ENCODE measurements at places on chromosomes 6 and 20. TPM values are rescaled to one million over a fixed set of nuclear protein-coding genes. Genes with fewer than 3 reads are reported as not detected.
A peak's percentile ranks its signal among the peaks of the same experiment; 100 is the strongest.

HS3ST5 gene
- total RNA-seq: 0.12 TPM

DNA sequence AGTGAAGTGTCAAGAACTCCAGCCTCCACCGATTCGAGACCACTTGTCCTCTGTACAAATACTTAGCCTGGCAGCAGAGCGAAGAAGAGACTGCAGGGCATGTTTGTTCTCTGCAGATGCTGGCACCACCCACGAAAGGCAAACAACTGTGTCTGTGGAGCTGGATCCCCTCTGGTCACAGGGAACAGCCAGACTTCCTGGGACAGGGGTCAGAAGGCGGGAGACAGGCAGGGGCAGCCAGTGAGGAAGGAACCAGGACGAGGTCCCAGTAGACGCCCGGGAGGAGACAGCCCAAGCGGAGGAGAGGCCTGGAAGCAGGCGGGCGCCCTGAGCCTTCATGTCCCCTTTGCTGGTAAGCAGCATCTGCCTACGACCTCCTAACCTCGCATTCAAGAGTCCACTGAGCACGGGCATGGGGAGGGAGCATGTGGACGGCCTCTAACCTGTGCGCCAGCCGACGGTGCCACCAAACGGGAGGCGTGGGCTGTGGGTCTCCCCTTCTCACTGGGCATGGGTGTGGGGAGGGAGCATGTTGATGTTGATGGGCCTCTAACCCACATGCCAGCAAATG is 265.5 kb downstream of the DLL1 start:
- peaks cover 16% of the 10 kb centered on the region for H3K27me3 ChIP-seq
- peaks cover 9% of the 10 kb centered on the region for H3K4me1 ChIP-seq
- peak overlapping the region; percentile 4 for H3K27ac ChIP-seq
- no peaks in the 10 kb centered on the region for H3K36me3 ChIP-seq
- no peak overlapping the region for H3K4me3 ChIP-seq

DNA sequence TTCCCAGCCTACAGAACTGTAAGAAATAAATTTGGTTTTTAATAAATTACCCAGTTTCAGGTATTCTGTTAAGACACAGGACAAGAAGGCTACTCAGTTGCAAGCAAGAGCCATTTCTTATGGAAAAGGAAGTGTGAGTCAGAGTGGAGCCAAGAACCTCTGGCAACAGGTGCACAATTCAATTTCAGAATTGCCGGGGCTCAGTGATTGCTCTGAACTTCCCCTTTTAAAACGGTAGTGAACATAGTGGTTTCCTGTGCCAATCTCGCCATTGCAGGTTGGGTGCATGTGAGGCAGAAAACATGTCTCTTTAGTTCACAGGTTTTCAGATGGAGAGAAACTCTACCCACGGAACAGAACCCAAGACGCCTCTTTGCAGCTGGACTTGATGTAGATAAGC is 16.4 kb downstream of the PIGT start:
- no peak overlapping the region for H3K27ac ChIP-seq
- no peaks in the 10 kb centered on the region for H3K36me3 ChIP-seq
- no peak for DNase-seq
- H3K4me1 ChIP-seq: peaks cover 6% of the 10 kb centered on the region
- no peaks in the 10 kb centered on the region for H3K27me3 ChIP-seq

DUSP15 gene
- 0.80 TPM for total RNA-seq

DNA sequence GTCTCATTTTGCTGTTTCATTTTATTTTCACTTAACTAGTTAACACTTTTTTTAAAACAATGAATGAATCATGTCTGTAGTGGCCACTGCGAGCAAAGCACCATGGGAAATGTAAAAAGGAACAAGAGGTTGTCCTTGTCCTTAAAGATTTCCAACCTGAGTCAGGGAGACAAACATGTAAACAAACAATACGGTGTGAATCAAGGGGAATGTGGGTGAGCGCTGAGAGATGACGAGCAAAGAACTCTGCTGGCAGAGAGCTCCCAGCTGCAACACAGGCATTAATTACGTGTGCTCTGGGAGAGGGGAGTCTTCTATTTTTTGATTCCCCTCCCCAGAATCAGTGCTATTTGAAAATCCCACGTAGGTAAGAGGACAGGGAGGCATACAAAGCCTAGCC is 84.3 kb downstream of the ATXN1 start:
- H3K4me3 ChIP-seq: no peak overlapping the region
- H3K27ac ChIP-seq: peak overlapping the region; percentile 20
- H3K27me3 ChIP-seq: no peaks in the 10 kb centered on the region
- no peak for DNase-seq
- no peaks in the 10 kb centered on the region for H3K36me3 ChIP-seq
- H3K4me1 ChIP-seq: peaks cover 42% of the 10 kb centered on the region

Data from lower lobe of right lung (tissue), 2 donors.